ENCODE measurements at places on chromosomes 7 and 10. TPM values are rescaled to one million over a fixed set of nuclear protein-coding genes. Genes with fewer than 3 reads are reported as not detected.
A peak's percentile ranks its signal among the peaks of the same experiment; 100 is the strongest.

DNA sequence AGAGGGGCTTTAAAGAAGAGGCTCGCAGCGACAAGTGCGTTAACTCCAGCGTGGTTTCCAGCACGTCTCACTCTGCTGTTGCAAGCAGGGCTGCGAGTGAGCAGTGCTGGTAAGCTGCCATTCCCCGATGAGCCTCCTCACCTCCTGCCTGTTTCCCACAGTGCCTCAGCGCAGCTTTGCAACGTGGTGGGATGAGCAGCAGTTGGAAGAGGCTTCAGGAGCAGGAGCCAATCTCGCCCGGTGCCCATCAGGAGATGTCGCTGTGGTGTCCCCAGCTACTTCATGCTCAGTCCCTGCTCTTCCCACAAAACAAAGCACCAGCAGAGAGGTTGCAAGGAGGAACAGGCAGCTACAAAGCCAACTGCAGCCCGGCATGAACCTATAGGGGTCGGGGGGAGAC lies 2.4 kb upstream of the ADARB2 start:
- no peak for DNase-seq

- no peak for DNase-seq
Observed at GRCh38 chr7:75712517-75713361, 26.0 kb downstream of the HIP1 start.

- DNase-seq = no peak
Observed at GRCh38 chr10:20133669-20134189, 317.5 kb downstream of the PLXDC2 start.

GRCh38 chr10:110426294-110427181 lies 71.2 kb upstream of the DUSP5 start:
- peak; percentile 34 for DNase-seq

The SNX10 gene
- 51.1 TPM for total RNA-seq

DNA sequence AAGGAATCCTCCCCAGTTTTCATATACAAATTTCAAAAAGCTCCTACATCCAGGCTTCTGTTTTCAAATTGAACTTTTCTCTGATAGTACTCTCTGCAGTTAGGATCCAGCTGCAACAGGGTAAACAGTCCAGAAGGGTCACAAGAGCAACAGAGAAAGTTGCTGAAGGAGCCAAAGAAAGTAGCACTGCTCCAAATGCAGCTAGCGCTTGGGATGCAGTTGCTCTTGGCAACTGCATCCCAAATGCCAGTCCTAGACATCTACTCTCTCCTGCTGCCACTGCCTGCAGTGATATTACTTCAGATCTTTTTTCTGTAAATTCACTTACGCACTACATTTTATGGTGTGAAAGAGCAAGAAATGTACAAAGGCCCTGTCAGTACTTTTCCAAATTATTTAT lies 14.6 kb downstream of the GPR37 start:
- no peak for DNase-seq

The MYH16 gene
- total RNA-seq = not detected

The ARID5B gene
- 28.3 TPM for total RNA-seq

The ADAMTS14 gene
- total RNA-seq = 0.25 TPM

DNA sequence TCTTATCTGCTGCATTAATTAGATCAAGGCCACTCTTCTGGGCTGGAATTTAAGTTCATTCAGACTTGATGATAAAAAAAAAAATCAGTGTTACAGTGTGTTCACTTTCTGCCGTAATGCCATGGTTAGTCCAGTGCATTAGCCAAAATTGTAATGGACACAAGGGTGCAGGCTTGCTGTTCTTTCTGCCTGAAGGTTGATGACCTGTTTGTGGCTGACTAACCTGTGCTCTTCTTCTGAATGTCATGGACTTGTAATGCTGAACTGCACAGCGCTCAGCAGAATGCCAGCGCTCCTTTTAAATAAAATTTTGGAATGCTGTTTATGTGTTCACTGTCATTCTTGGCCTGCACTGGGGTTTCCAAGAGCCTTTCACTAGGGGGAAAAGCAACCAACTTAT lies 323.2 kb downstream of the ZNF248 start:
- no peak for DNase-seq

GRCh38 chr7:17380736-17381662 lies 82.5 kb downstream of the AHR start:
- no peak for DNase-seq

The ABCF2 gene
- 56.2 TPM for total RNA-seq

The ZNF777 gene
- total RNA-seq = 12.5 TPM

- no peak for DNase-seq
Observed at GRCh38 chr7:117072620-117073118, 119.4 kb downstream of the ST7 start.

DNA sequence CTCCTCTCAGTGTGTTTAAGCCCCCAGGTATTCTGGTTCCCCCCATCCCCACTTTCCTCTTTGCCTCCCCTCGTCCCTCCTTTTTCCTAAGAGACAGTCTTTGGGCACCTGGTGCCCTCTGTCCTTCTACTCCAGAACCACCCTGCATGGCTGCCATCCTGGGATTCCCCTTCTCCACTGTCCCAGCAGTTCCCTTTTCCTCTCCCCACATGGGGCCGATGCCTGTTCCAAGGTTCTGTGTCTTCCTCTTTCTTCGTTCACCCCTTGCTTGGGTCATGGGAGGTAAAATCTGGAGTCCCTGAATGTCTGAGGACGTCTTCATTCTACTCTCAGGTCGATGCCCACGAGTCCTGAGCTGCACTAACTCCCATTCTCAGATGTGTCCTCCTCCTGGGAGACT lies 120.8 kb downstream of the TAX1BP1 start:
- DNase-seq = no peak

The PRLHR gene
- not detected for total RNA-seq

- no peak for DNase-seq
Observed at GRCh38 chr10:76928565-76928964, 709.0 kb downstream of the KCNMA1 start.

DNA sequence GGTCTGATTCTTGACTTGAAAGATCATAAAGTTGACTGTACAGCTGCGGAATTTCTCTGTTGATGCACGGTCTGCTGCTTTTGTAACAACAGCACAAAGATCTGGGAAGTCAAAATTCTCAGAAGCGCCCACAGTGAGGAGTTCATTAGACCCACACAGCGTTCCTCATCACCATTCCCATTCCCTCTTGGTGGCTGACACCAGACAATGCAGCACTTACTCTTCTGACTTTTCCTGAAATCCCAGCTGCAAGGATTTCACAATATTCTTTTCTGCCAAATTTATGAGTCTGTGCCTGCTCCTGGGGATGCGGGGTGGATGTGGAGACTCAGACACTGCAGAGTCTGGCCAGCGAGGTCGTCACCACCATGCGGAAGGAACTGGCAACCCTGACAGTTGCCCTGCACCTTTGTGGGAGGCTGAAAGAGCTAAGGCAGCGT lies 233.9 kb downstream of the FANK1 start:
- DNase-seq = no peak

- DNase-seq = peak; percentile 13
Observed at GRCh38 chr7:142420554-142421362, 162.9 kb upstream of the PRSS58 start.

DNA sequence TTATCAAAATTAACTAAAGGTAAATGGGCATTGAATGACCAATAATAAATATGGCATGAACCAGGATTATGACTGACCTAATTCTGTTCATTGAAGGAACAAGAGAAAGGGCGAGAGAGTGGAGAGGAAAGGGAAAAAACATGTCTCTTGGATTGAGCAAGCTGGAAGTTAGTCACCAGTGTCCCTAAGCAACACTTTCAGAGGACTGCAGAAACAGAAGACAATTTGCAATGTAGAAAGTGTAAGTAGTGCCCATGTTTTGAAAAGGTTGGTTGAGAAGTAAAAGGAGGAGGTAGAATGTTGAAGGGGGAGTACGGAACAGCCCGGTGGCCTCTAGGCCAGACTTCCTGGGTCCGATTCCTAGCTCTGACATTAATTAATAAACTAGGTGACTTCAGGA lies 94.6 kb downstream of the FAS start:
- no peak for DNase-seq

DNA sequence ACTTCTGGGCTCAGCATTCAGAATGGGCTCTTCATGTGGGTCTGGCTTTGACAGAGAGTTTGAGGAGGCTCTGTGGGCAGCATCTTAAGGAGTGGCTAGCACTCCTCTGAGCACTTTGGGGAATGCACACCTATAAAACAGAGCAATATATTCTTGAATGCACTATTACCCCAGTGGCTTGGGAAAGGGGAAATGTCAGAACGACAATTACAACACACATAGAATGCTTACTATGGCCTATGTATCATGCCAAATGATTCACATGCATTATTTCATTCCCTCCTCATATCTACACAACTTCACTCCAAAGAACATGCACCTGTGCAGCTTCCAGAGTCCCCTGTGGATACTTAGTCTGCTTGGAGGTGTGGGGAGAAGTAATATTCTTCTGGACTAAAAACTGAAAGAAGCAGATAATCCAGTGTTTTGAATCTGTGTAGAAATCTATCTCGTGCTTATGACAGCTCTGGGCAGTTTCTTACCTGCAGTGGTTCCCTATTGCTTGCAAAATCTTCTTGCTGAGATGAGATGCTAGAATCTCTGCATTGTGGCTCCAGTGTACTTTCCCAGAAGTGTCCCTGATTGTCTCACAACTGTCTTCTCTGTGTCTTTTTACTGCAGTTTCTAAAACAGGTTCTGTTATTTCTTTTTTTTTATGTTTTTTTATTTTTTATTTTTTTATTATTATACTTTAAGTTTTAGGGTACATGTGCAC lies 5.5 kb upstream of the MGAM start:
- no peak for DNase-seq

The CSGALNACT2 gene
- 15.5 TPM for total RNA-seq

The PRPS1L1 gene
- total RNA-seq = not detected

All from activated CD8-positive, alpha-beta T cell treated with anti-CD3 and anti-CD28 coated beads for 36 hours (primary cell).